ENCODE measurements at places on chromosomes 1 and 21.

DNA sequence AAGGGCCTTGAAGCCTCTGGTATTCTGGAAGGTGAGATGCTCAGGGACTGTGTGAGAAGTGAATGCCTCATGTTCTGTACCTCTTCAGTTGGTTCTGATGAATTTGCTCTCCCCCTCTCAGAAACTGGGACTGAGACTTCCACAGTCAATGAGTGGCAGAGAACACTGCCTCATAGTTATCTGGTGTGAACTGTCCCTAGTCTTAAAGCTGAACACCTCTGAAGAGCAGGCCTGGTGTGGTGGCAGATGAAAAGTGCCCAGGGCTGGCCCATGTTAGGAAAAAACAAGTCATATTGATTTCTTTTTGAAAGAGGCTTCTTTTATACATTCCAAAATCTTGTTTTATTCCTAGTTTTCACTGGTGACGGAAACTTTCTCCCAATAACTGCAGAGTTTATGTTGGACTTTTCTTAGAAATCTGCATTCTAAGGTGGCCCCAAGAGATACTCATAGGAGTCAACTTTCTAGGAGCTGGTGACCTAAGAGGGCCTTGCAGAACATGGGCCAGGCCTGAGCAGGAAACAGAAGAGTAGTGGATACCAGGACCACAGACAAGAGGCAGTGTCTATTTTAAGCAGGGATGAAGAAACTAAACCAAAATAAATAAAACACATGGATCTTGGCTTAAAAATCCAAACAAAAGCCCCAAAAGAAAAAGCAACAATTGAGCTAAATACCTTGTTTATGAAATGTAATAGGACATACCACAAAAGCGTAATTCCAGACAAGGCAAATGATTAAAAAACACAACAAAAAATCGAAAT is 19.5 kb downstream of the DUSP10 start:
- DNase-seq = no peak

DNA sequence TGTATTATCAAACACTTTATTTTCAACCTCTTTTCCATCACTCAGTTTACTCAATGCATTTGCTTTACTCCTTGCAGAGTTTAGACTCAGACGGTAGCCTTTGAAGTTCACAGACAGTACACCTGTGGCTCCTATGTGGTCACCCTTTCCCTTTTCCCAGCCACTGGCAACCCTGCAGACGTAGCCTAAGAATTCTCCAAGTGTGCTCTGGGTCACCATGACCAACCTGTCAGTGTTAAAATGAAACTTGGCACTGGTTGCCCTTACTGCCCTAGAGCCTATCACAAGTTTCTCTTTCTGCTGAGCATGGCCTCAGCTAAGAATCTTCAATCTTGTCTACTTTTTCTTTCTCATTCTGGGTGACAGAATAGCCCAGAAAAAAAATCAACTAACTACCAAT is 25.5 kb upstream of the DNAH14 start:
- DNase-seq = no peak

DNA sequence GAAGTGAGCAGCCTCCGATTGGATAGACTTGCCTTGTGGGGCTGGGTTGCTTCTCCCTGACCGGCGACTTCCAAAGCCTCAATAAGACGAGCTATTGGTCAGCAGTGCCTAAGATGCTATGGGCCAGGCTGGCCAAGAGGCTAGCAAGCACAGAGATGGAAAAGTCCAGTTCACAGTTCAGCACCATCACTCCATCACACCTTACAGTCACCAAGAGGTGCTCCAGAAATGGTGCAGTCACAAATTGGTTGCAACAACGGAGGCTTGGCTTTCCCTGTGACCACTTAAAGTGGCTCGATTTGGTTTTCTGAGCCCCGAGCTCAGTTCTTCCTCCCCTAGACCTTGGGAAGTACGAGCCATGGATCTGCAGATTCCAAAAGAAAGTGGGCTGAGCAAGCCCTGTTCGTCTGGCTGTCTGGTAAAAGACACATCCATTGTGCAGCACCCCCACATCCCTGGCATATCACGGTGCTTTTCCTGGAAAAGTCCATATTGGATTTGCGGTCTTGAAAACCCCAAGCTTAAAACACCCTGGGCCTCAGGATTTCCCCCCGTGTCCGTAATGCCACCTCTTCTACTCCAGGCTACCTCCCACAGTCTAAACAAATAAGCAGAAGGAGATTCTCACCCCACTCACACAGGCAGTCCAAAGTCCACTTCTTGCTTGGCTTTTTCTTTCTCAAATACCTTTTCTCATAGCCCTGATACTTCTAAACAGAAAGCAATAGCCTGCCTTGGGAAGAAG is 1.3 kb downstream of the SLAMF1 start:
- no peak for DNase-seq

GRCh38 chr1:66346057-66346795 is 187.7 kb upstream of the SGIP1 start:
- peak; percentile 82 for DNase-seq

- peak; percentile 61 for DNase-seq
Measured at GRCh38 chr1:150971583-150972416, 2.8 kb downstream of the CERS2 start.
